ENCODE measurements at places on chromosomes 1 and 21.

- no peak for DNase-seq
These were observed 110.7 kb downstream of the SIPA1L2 start for GRCh38 chr1:232519186-232519585.

- DNase-seq: no peak
These were observed 11.5 kb upstream of the IFI16 start for GRCh38 chr1:158998037-158998780.

GRCh38 chr1:182196897-182197870 is 135.7 kb upstream of the ZNF648 start:
- DNase-seq: no peak

DNA sequence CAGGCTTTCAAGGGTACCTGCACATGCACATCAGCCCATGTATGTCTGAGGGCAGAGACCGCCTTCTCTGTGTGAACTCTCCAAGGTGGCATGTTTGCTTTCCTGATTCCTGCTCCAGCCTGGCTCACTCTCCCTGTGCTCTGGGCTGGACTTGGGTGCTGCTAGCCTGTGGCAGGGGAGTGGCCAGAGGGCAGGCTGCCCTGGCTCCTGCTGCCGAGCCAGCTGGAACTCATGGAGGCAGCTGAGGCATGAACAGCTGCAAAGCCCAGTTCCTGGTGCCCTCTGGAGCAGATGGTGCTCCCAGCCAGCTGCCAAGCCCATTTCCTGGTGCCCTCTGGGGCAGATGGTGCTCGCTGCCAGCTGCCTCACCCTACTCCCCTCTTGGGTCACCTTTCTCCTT is 7.6 kb downstream of the UBL4B start:
- no peak for DNase-seq

DNA sequence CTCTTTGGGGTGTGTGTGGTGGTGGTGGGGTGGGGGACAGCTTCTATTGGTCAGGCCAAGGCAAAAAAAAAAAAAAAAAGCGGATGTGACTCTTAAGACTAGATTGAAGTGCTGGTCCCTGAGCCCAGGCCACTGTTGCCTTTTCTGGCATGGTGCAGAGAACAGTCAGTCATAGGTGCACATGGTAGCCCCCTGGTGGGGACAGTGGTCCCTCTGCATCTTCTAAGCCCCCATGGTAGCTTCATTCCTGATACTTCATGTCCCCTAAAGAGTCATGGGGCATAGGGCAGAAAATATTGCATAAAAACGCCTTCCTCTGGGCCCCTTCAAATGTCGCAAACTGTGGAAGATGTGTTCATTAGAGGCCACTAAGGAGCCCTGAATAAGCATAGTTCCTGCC is 371.8 kb downstream of the NPHP4 start:
- no peak for DNase-seq

GRCh38 chr1:235708390-235708962 is 58.9 kb upstream of the GNG4 start:
- no peak for DNase-seq

DNA sequence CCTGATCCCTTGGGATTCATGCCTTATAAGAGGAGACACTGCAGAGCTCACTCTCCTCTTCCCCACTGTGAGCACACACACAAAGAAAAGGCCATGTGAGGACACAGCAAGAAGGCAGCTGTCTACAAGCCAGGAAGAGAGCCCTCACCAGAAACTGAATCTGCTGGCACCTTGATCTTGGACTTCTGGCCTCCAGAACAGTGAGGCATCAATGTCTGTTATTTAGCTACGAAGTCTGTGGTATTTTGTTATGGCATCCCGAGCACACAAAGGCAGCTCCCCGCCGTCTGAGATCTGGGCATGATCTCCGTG is 47.1 kb upstream of the RPL11 start:
- DNase-seq: no peak

GRCh38 chr1:246923482-246923881 is 8.3 kb downstream of the AHCTF1 start:
- DNase-seq: no peak

- DNase-seq: no peak
These were observed 2.5 kb upstream of the ECM1 start for GRCh38 chr1:150505431-150505830.

GRCh38 chr1:7468248-7468647 is 302.8 kb upstream of the VAMP3 start:
- no peak for DNase-seq

DNA sequence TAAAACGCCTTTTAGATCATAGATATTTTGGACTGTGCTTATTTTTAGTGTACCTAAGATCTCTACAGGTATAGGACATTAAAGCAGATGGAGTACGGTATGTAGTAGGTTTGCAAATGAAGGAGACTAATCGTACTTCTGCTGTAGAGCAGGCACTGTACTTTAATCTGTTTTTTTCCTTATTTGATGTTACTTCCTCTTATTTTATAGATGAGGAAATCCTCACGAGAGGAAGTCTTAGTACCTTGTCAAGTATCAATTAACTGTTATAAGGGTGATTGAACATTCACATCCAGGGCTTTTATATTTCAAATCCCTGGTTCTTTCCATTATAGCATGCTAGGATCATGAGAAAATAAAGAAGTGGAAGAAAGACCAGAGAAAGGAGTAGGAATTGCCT is 41.1 kb downstream of the CACHD1 start:
- no peak for DNase-seq

DNA sequence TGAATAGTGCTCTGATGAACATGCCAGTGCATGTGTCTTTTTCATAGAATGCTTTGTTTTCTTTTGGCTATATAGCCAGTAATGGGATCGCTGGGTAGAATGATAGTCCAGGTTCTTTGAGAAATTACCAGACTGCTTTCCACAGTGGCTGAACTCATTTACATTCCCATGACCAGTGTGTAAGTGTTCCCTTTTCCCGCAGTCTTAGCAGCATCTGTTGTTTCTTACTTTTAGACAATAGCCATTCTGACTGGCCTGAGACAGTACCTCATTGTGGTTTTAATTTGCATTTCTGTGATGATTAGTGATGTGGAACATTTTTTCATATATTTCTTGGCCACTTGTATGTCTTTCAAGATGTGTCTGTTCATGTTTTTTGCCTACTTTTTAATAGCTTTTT is 784.5 kb downstream of the USP25 start:
- DNase-seq: no peak
